ENCODE measurements at places on chromosomes 4 and X. TPM values are rescaled to one million over a fixed set of nuclear protein-coding genes. Genes with fewer than 3 reads are reported as not detected.

The XK gene
- not detected for total RNA-seq

The DUSP21 gene
- total RNA-seq = not detected

The NOX1 gene
- not detected for total RNA-seq

The DRD5 gene
- total RNA-seq = not detected

The CLDN34 gene
- total RNA-seq = not detected

The KLHL4 gene
- total RNA-seq = not detected

The CYLC1 gene
- not detected for total RNA-seq

The PDGFC gene
- total RNA-seq = not detected

The ANXA10 gene
- total RNA-seq = not detected

The KDR gene
- not detected for total RNA-seq

The GIMD1 gene
- not detected for total RNA-seq

The GPR173 gene
- 0.16 TPM for total RNA-seq

DNA sequence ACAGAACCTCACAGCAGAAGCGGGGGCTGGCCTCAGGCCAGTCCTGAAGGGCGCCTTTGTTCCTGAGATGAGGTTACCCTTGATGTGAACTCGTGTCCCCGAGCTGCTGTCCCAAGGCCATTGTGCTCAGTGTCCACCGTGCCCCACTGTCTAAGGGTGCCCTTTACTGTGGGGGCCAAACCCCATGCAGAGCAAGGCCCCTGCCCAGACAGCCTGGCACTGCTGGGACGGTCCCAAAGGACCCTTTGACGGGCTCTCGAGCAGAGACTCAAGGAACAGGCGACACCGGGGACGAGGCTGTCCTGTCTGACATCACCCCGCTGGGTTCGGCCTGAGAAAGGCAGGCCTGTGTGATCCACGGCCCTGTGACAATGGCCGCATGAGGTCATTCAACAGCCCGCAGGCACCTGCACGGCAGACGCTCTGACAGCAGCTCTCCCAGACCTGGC is 100.6 kb downstream of the ABLIM2 start:
- DNase-seq = no peak

- DNase-seq = no peak
These were observed 1.5 kb upstream of the BCOR start for GRCh38 chrX:40099055-40099958.

- no peak for DNase-seq
These were observed 2.1 kb downstream of the GSTCD start for GRCh38 chr4:105710678-105711077.

- DNase-seq = no peak
These were observed 80.6 kb upstream of the CD99 start for GRCh38 chrX:2610246-2611170.

- no peak for DNase-seq
These were observed 279.4 kb downstream of the FAT4 start for GRCh38 chr4:125594056-125594602.

GRCh38 chr4:102338405-102338804 is 6.9 kb downstream of the SLC39A8 start:
- no peak for DNase-seq

GRCh38 chr4:57612279-57612678 is 502.1 kb upstream of the IGFBP7 start:
- DNase-seq = no peak

DNA sequence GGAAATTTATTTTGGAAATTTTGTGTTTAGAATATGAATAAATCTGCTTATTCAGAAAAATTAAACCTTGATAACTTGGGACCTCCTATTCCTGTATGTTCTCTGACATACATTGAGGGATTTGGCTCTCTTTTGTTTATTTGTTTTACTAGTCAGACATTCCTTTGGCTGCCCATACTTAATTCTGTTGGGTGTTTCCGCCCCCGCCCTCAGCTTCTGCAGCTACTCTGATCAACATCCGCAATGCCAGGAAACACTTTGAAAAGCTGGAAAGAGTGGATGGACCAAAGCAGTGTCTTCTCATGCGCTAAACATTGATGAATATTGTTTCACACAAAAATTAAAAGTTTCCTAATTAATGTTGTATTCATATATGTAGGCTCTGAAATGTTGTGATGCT is 40.5 kb downstream of the RRAGB start:
- no peak for DNase-seq

DNA sequence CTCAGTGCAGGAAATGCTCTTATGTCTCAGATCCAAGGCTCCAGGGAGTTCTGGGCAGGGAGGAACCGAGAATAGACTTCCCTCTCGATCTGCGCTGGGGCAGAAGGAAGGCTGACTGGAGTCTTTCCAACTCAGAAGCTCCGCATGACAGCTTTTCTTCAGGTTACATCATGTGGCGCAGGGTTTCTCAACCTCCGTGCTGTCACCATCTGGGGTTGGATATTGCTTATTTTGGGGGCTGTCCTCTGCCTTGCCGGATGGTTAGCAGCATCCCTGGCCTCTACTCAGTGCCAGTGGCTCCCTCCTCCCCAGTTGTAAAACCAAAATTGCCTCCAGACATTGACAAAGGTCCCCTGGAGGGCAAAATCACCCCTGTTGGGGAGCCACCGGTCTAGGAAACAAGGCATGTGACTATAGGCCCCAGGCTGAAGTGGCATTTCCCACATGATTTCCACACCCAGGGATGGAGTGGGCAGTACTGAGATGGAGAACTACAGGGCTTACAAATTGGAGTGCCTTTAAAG is 21.4 kb downstream of the REELD1 start:
- DNase-seq = no peak

GRCh38 chrX:129145840-129146272 is 377.4 kb downstream of the SMARCA1 start:
- no peak for DNase-seq

GRCh38 chr4:146049802-146050201 is 111.2 kb upstream of the ZNF827 start:
- DNase-seq = no peak

GRCh38 chrX:39900777-39901170 is 197.0 kb downstream of the BCOR start:
- DNase-seq = no peak

- DNase-seq = no peak
These were observed 277.9 kb downstream of the ADGRA3 start for GRCh38 chr4:22237846-22238494.

DNA sequence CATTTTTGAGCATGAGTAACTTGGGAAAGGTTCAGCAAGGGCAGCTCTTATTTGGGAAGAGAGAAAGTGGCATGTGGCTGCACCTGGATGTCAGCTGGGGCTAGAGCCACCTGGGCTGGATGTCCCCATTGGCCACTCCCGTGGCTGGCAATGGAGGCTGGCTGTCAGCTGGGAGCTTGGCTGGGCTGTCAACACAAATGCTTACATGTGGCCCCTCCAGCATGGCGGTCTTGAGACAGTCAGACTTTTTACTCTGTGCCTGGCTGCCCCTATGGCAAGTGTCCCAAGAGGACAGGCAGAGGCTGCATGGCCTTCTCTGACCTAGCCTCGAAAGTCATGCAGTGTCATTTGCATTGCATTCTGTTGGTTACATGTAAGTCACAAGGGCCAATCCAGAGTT is 99.6 kb downstream of the FAM53A start:
- no peak for DNase-seq

DNA sequence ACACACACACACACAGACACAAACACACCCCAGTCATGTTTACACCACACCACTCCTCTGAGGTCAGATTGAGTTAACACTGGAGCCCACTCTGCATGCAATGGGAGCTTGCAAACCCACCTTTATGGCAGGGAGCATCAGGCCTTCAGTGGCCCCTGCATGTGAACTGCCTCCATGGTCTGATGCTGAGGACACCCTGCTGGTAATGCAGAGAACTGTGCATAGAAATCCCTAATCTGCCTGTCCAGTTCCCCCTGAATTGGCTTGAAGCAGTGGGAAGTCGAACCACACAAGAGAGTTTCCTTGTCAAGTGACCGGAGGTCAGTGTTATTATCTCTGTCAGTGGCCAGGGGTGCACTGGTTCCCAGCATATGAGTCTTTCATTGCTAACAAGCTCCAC is 59.8 kb downstream of the ANOS1 start:
- DNase-seq = no peak

DNA sequence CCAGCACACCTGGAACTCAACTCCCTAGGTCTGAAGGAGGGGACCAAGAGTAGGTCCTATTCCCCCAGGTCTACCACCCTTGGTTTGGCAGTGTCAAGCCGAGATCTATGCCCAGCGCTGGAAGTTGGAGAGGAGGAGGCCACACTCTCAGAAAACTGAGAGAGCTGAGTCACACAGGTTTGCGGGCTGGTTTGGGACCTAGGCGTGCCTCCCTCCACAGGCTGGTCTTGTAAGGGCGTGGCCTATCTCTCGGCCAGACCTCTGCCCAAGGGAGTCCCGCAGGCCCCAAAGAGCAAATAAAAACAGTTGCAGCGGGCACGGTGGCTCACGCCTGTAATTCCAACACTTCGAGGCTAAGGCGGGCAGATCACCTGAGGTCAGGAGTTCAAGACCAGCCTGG is 52.9 kb upstream of the INTU start:
- no peak for DNase-seq

DNA sequence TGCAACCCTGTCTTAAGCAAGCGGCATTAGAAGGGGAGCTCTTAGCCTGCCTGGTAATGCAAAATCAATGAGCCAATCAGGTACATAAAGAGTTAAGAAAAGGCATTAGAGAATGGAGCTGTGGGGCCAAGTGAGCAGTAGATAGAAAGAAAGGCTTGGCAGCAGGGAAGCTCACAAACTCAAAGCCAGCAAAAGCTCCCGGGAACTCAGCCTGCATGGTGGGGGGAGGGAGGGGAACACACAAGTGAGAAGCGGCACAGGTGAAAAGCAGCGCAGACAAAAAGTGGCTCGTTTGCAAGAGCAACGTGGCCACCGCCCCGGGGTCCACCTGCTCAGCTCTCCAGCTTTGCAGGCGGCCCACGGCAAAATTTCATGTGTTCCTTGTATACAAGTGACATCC is 818.5 kb downstream of the FAM133A start:
- no peak for DNase-seq

DNA sequence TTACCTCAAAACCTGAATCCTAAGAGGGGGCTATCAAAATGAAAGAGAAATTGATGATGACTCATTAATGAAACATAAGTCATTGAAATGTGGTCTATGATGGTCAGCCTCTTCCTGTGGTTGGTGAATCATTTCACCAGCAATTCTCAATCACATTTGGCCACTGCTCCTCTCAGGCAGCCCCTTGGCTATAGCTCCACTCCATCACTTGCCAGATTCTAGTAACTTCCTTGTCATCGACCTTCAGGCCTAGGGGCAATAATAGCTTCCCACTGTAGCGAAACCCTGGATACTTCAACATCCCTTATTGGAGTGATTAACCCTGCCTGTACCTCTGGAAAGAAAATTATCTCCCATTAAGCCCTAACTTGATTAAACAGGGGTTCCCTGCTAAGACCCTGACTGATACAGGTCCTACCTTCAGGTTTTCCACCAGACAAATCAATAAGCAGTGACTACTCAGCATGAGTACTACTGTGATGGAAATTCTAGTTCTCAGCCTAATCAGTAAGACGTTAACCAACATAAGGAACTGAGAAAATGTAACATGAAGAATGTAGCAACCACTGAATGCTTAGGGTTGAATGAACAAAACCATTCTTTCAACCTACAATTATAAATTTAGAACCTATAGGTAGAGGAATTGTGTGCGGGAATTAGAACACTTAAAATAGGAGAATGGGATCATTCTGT is 30.4 kb downstream of the ADH7 start:
- no peak for DNase-seq

- no peak for DNase-seq
These were observed 198.7 kb upstream of the NDST3 start for GRCh38 chr4:117835566-117835965.

- DNase-seq = no peak
These were observed 101.6 kb upstream of the JADE1 start for GRCh38 chr4:128707864-128708263.

GRCh38 chr4:141713185-141713584 is 76.8 kb downstream of the IL15 start:
- DNase-seq = no peak

- DNase-seq = no peak
These were observed 558.2 kb upstream of the DIPK2B start for GRCh38 chrX:45758738-45759397.

DNA sequence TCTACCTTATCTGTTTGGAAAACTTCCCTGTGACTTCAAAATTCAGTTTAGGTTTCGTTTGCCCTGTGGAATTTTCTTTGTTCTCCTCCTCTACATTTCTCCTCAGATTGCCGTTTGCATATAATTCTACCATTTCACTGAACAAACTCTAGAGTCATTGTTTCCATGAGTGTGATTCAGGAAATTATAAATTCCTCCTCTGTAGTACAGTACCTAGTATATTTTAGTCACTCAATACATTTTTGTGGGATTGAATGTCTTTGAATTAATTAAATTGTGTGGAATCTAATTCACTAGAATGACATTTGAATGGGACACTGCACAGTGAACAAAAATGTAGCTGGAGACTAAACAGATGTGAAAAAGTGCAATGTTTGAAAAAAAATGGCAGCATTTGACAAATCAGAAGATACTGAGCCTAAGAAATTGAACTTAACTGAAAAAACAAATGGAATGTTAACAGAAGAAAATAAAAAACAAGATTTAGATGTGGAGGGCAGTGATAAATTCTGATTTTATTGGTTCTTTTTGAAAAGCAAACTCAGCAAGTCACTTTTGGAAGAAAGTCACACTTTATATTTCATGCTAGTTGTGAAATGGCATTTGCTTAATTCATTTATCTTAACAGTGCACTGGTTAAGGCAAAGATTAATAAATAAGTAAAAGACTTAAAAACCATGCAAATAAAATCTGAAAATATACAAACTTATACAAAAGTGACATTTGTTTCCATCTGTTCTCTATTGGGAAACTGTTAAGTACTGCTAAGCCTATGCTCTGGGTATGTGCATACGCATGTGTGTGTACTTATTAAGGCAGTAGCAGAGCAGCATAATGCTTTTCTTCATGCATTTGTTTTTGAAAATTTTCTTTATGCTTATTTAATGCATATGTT is 512.3 kb downstream of the FAT4 start:
- DNase-seq = no peak

DNA sequence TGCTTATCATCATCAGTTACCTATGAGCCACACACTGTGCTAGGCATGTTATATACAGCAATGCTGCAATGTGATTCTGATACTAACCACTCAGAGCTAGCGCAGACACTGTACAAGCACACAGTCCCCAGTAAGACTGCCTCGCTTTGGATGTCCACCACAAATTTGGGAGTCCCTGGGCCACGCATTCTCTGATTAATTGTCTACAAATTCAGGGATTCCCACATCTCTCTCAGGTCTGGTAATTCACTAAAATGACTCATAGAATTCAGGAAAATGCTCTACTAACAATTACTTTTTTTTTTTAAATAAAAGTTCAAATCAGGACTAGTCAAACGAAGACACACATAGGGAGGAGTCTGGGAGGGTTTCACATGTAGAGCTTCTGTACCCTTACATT is 652.1 kb upstream of the AADAT start:
- DNase-seq = no peak

GRCh38 chr4:142846729-142847596 is 862 bp upstream of the INPP4B start:
- DNase-seq = peak; percentile 74

Data from naive thymus-derived CD8-positive, alpha-beta T cell (primary cell).